ENCODE measurements at places on chromosomes 6 and 20.

GRCh38 chr6:20463396-20463795, 61.7 kb downstream of the E2F3 start:
- DNase-seq, result no peak

GRCh38 chr6:1856381-1856780, 246.7 kb downstream of the FOXC1 start:
- DNase-seq, result no peak

GRCh38 chr6:159800141-159800865, at the start of gene PNLDC1:
PNLDC1 (plus strand) TSS chr6:159800276; CDS start chr6:159800308, 32 bp downstream.
- DNase-seq, result no peak

DNA sequence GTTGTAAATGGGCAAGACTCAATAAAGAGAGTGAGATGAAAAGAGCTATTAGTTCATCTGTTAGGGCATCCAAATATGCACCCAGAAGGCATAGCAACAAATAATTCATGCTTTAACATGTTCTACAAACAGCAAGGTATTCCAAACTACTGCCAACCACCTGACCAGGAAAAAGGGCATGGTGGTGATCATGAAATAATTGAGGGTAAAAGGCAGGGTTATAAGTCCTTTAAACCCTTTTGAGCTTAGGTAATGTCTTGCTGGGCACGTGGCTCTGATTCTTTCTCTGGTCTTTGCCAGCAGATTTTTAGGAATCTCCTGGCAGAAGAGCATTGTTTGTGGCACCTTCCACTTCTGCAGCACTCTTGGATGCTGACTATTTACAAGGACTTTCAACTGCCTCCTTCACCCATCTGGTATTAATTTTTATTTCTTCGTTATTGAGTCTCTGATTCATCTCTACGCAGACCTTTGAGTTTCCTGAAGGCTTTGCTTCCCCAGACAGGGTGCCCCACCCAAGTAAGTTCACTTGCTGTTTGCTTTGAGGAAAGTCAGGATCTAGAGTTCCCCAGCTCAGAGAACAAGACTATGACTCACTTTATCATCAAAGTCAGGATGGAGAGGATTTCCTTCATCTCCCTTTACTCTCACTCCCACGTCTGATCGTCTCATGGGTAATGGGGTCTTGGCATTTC, 83.4 kb upstream of the NEDD9 start:
- DNase-seq, result no peak

DNA sequence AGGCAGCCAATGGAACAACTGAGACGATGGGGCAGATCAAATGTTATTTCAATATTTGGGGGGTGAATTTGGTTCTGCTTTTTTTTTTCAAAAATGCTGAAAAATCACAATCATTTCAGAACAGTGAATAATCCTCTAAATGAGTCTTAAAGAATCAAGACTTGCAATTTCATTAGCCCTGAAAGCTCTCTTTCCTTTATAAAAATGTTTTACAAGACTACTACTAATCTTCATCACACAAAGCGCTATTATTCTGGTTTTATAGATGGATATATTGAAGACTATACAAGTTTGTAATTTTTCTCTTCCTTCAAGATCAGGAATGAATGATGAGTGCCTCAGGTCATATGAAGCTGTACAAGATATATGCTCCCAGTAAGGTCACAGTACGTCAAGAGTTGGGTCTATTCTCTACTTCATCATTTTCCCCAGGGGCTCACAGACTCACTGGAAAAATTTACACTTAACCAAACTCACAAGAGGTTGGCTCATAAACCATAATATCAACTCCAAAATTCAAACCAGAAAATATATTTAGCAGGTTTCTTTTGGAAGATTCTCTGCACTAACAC, 19.5 kb downstream of the RNF24 start:
- no peak for DNase-seq

DNA sequence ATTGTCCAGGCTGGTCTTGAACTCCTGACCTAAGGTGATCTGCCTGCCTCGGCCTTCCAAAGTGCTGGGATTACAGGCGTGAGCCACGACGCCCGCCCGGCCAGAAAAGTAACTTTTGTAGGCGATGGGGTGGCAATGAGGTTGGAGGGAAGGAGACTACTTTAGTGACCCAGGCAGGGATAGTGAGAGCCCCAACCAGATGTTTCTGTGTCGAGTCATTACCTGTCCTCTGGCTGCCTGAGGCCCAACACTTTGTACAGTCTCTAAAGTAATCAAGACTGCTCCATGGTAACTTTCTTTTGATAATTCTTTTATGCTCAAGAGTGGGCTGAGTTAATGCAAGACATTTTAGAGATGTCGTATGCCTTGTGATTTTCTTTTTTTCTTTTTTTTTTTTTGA, 6.8 kb downstream of the SASH1 start:
- DNase-seq, result no peak

- no peak for DNase-seq
Observed at GRCh38 chr20:43028470-43028869, 161.2 kb downstream of the PTPRT start.

- no peak for DNase-seq
Observed at GRCh38 chr20:59837623-59838394, 95.6 kb downstream of the SYCP2 start.

- no peak for DNase-seq
Observed at GRCh38 chr6:109326351-109326750, 55.9 kb downstream of the CD164 start.

DNA sequence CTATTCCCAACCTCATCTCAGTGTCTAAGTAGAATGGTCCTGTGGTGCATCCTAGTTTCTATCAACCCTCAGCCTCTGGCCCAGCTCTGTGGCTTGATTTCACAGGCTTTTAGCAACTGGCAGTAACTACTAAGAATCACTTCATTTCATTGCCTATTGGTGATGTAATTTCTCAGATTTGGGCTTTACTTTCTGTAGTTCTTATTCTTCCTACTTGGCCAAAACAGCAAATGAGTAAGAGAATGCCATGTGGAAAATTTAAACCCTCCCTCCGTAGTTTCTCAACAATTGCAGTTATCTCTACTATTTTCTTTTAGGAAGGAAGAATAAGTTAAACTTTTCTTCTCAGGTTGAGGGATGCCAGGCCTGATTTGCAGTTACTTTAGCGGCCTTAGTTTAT, 387.3 kb downstream of the CDKAL1 start:
- DNase-seq, result no peak

- no peak for DNase-seq
Observed at GRCh38 chr6:2900821-2901644, 2.1 kb downstream of the SERPINB9 start.

GRCh38 chr6:9985481-9985880, 429.4 kb downstream of the TFAP2A start:
- DNase-seq, result no peak

DNA sequence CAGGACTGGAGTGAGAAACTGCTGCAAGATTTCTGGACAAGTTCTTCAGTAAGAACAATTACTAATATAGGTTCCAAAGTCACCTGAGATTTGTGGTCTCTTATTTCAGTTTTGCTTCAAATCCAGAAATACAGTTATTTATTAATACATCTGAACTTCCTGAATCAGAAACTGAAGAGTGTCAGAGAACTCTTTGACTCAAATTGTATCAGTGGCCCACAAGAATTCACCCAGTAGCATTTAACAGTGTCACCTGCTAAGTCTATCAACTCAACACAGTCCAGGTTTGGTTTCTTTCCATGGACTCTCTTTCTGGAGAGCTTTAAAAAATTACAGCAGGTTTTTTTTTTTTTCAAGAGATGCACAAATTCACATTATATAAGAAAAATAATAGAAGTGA, 18.8 kb upstream of the NHSL1 start:
- DNase-seq, result no peak

GRCh38 chr6:133047706-133048105, 193.5 kb upstream of the EYA4 start:
- no peak for DNase-seq

GRCh38 chr6:153852481-153852880, 186.6 kb upstream of the OPRM1 start:
- DNase-seq, result no peak

Data from CD4-positive, alpha-beta memory T cell (primary cell).